ENCODE measurements at places on chromosomes 12 and 14.
A peak's percentile ranks its signal among the peaks of the same experiment; 100 is the strongest.

DNA sequence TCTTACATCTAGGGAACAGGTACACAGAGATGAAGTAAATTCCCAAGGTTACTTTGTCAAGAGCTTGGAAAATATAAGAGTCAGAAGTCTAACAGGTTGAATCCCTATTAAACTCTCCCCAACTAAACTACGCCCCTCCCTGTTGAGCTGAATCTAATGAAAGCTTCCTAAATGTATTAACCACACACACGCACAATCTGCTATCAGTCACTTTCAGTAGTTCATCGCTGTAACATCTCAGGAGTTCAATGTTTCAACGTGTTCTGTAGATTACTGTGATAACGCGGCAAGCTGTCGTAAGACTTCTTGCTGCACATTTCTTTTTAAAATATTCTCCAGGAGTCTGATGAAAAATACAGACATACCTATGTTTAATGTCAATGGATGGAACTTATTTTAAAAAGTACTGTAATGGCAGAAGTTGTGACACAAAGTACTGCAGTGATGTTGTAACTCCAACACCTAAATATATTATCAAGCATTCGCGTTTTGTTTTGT lies 612 bp upstream of the SLC25A3 start:
- DNase-seq, result peak; percentile 58

GRCh38 chr12:88108021-88108420 lies 33.9 kb downstream of the CEP290 start:
- no peak for DNase-seq

- DNase-seq, result peak; percentile 75
Measured at GRCh38 chr14:65351493-65352194, 60.9 kb upstream of the FUT8 start.

GRCh38 chr12:34605510-34605887 lies 583.2 kb downstream of the ALG10 start:
- DNase-seq, result no peak

DNA sequence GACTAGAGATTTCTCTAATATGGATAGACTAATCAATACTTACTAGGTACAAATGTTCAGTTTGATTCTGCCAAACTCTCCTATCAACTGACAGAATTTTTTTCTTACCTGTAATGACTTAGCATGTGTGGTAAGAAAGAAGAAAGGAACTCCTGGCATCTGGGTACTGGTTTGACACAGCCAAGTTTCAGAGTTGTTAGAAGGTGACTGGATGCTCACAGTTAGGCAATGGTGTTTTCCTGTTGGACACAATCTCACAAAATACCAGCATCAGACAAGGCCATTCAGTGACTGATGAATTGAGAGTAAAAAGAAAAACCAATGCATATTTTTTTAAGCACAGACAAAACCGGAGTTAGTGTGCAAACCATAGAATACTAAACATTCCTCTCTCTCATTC lies 4.2 kb downstream of the MUCL1 start:
- DNase-seq, result no peak

- DNase-seq, result no peak
Measured at GRCh38 chr14:67411370-67411769, 595 bp downstream of the PLEK2 start.

GRCh38 chr12:31749024-31749704 lies 20.3 kb upstream of the AMN1 start:
- DNase-seq, result no peak

GRCh38 chr12:33771889-33772288 lies 250.4 kb upstream of the ALG10 start:
- DNase-seq, result no peak

DNA sequence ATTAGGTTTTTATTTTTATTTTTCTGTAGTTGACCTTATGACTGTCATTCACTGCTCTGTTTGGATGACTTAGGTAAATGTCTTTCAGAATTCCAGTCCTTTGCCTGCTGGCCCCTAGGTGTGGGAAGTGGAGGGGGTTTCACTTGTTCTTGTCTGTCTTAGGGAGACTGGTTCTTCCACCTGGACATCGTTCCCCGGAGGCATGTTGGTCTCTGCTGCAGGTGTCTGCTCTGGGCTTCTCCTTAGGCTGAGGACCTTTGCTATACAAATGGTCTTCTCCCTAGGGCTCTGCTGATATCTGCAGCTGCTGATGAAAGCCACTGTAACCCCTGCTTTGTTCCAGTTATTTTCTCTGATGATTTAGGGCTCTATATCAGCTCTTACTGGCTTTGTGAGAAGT lies 97.1 kb downstream of the OTOGL start:
- no peak for DNase-seq

DNA sequence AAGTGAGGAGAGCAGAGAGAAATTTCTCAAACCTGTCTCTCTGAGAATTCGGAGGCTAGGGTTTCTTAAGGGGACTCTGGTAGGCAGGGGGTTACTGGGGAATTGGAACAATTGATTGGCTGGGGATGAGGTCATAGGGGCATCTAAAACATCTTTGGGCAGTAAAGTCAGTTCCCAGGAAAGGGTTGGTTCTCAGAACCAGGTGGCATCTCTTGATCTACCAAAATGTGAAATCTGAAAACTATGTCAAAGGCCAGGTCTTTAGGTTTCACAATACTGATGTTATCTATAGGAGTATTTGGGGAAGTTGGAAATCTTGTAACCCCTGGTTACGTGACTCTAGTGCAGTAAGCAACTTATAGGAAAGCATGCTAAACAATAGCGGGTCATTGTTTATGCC lies 6.9 kb downstream of the C12orf75 start:
- DNase-seq, result no peak

DNA sequence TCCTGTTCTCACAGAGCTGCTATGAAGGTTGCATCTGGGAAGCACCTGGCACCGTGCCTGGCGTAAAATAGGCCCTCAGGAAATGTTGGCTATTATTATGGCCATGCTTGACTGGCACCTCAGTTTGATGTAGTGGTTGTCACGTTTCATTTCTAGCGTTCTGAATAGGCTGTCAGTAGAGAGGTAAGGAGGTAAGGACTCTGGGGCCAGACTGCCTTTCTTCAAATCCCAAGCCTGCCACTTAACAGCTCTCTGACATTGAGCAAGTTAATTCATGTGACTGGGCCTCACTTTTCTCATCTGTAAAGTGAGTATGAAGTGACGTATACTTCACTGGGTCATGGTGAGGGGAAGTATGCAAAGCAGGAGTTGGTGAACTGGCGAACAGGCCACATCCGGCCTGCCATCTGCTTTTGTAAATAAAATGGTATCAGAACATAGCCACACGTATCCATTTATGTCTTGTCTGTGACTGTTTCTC lies 196.2 kb downstream of the CACNA1C start:
- no peak for DNase-seq

GRCh38 chr12:116545144-116545543 lies 14.0 kb upstream of the MAP1LC3B2 start:
- DNase-seq, result peak; percentile 57

DNA sequence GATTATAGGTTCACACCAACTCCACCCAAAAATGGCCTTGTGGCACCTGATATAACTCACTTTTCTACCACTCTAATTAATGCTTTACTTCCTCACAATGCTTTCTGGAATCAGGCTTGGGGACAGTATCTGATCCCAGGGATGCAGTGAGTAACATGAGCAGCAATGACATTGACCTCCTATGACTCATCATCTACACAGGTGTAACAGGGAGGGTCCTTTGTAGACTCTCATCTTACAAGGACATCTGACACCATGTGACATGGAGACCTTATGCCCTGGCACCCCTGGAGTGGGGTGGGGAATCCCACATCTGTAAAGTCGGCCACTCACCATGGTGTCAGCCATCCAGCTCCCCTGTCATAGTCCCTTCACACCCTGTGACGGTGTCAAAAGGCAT lies 586.4 kb downstream of the MED13L start:
- DNase-seq, result no peak

- peak; percentile 80 for DNase-seq
Measured at GRCh38 chr12:6020930-6021329, 75.9 kb upstream of the ANO2 start.
